Sigmoid colon (tissue), 7 donors: ENCODE measurements at places on chromosomes 12 and 14. TPM values are rescaled to one million over a fixed set of nuclear protein-coding genes. Genes with fewer than 3 reads are reported as not detected.

DNA sequence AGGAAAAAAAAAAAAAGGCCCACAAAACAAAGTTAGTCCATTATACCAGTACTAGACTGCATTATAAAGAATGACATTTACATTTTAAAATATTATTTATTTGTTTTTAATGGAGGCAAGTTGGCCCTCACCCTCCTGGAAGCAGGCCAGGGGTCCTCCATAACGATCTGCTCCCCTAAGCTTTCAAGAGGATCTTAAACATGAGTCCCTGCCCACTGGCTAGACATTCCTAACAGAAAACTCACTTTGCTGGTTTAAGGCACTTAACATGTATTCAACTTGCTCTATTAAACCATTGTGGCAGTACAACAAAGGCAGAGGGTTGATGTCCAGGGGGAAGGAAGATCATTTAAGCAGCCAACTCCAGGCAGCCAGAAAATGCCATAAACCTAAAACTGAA is 111.4 kb downstream of the STXBP6 start:
- no peak for DNase-seq

DNA sequence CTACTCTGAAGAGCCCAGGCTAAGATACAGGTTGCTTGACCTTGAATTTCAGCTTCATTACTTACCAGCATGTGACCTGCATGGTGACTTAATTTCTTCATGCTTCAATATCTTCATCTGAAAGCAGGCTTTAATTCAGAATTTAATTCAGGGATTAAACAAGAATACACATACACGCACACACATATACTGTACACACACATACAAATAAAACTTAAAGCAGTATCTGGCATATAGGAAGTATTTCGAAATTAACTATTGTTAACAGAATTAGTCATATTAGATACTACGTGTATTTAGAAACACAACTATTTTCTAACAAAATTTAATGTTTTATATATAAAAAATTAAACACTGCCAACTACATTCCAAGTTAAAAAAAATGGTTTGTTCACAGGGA is 640.3 kb downstream of the SLC6A15 start:
- DNase-seq = no peak

DNA sequence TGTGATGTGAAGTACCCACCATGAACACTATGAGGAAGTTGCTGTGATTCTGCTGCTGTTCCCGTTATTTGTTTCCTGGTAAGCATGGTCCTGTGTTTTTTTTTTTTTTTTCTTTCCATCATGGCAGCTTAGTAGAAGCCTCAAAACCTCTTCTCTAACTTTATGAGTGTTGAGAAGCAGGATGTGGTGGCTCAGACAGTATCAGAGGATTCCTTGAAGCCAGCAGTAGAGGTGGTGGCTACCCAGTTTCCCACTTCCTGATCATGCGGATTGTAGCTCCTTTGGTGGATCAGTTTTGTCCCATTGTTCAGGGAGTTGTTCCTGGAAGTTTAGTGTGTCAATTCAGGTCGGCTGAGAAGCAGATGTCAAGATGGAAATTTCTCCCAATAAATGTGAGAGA is 175.8 kb downstream of the ATP23 start:
- no peak for DNase-seq

GRCh38 chr12:88580051-88580871 is at the start of gene KITLG:
TSS of gene KITLG (minus strand) at chr12:88580471. CDS start at chr12:88580278, 193 bp downstream.
- peak; percentile 94 for DNase-seq

- peak; percentile 88 for DNase-seq
Observed at GRCh38 chr14:103724116-103724515, 8.5 kb downstream of the ZFYVE21 start.

GRCh38 chr12:107439026-107439738 is 246.4 kb upstream of the PWP1 start:
- DNase-seq = no peak

- no peak for DNase-seq
Observed at GRCh38 chr12:68481181-68481941, 129.3 kb upstream of the RAP1B start.

DNA sequence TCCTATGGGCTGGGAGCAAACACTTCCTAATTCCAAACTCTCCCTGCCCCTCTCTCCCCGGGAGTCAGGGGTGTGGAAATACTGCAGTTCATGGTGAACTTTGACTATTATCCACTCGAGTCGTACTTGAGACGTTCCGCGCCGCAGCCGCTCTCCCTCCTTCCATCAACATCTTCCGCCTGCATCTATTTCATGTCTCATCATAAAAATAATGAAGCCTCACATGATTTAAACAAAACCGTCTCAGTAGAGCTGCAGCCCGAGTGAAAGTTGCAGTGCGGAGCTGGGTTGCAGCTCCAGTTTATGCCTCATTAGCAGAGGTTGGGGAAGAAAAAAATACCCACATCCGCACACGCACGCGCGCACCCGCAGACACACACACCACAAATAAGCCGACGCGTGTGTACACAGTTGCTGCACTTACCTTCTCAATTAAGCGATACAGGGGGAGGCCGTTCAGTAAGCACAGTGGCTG is 283 bp downstream of the LMO3 start:
- DNase-seq = peak; percentile 66

DNA sequence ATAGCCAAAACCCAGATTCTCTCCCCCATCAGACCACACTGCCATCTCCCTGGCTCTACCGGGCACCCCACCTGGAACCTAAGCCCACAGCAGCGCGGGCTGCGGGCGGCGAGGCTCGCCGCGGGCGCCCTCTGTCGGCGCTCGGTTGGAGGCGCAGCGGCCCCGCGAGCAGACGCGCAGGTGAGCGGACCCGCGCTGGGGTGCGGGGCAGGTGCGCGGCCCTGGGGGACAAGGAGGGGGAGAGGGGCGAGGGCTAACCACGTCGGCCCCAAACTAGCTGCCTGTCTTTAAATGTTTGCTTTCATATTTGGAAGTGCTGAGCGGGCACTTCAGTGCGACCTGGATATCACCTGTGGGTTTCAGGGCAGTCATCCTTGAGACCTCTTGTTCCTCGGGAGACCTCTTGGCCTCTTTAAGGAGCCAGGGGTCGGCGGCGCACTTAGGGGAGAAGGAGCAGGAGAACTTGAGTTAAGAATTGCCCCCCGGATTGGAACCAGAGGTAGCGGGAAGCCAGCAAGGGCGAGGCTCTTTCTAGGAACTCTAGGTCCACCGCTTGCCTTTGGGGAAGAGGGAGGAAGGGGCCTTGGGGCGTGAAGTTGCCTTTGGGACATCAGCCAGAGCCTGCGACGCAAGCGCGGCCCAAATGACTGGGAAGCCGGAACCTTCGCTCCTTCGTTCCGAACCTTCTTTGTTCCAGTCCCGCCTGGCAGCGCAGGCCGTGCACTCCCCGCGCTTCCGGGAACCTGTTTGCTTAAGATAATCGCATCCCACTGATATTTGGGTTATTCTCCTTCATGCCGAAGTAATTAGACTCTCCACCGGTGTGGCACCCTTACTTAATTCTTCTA is 78.7 kb downstream of the NEDD1 start:
- no peak for DNase-seq

The ANO2 gene
- total RNA-seq = 3.3 TPM

The AP5M1 gene
- 16.1 TPM for total RNA-seq
